NCI-H446 (cell line): ENCODE measurements at places on chromosomes 2 and 18.

GRCh38 chr2:157809212-157809611 lies 66.9 kb downstream of the ACVR1 start:
- DNase-seq = peak; percentile 16

DNA sequence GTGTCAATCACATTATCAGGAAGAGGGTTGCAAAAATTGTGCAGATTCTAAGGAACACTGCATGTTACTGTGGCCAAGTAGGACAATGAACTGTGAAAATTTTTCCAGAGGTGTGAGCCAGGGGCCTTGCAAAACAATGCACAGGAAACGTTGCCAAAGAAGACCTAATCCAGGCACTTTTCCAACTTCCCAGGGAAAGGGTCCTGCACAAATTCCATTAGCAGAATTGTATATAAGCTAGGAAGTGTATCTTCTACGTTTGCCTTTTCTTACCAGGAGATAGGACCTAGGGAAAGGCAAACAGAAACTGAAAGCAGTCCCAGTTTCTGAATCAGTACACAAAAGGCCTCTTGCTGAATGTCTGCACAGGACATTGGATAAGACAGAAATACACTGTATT lies 1888.3 kb upstream of the CELF4 start:
- no peak for DNase-seq

GRCh38 chr2:207695293-207695692 lies 16.1 kb upstream of the CCNYL1 start:
- no peak for DNase-seq

DNA sequence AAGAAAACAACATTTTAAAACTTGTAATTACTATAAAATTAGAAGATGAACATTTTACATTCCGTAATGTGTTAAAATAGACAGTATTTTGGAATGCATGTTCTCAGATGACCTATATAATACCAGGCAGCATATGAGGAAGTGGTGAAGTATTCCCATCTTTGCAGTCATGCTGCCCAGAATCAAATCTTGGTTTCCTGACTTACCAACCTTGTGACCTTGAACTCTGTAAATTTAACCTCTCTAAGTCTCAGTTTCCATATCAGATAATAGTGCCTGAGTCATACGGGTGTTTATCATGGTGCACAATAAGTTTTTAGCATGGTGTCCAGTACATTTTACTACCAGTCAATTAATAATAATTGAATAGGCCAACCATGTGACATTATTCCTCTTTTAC lies 7.3 kb upstream of the GALM start:
- no peak for DNase-seq

GRCh38 chr2:238077292-238077691 lies 16.5 kb downstream of the SCLY start:
- no peak for DNase-seq

GRCh38 chr2:191051825-191052778 lies 38.1 kb upstream of the STAT1 start:
- peak; percentile 10 for DNase-seq

DNA sequence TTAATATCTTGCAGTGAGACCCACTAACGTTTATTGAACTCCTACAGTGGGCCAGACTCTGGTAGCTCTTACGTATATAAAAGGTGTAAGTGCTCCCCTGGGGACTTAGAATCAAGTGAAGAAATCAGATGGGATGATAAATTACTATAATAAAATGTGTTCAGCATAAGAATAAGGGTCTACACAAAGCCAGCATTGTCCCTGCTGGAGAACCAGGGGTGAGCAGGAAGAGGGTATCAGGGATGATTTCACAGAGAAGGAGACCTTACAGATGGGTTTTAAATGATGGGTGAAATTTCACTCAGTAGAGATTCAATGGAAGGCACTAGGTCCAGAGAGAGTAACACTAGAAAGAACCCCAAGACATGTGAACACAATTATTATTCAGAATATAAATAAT lies 20.7 kb downstream of the NRXN1 start:
- DNase-seq = no peak

GRCh38 chr18:62044490-62045000 lies 142.3 kb downstream of the PIGN start:
- DNase-seq = no peak

DNA sequence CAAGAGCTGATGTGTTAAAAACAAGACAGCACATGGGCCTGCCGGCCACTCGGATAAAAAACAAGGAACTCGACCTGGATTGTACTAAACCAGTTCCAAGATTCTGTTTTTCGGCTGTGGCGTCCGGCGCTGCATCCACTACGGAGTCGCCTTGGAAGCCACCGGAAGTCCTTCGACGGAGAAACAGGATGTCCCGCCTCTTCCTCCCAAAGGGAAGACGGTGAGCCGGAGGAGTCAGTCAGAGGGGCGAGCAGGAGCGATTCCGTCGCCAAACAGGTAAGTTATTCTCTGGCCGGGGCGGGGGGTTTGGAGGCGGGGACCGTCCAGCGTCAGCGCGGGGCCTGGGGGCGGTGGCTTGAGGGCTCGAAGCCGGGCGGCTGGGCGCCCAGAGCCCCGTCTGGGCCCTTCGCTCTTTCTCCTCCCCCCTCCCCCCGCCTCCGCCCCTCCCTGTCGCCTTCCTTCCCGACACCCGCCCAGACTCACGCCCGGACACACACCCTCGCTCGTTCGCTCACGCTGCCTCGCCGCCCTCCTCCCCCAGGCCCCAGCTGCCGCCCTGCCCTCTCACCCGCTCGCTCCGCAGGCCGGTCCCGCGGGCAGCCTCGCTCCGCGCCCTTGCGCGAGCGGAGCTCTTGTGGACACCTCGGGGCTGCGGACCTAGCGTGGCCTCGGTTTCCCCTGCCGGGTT lies at the start of gene ZNF407:
Gene ZNF407, plus strand, starts transcription at position 209 of the 688 bp plus-strand sequence. CDS start 33,150 bp downstream, outside the sequence.
- peak; percentile 88 for DNase-seq

GRCh38 chr2:106140913-106141312 lies 53.2 kb downstream of the UXS1 start:
- DNase-seq = no peak

- DNase-seq = no peak
These were observed 33.8 kb downstream of the SMIM21 start for GRCh38 chr18:75393721-75394120.

GRCh38 chr2:170330881-170331280 lies 152.9 kb downstream of the MYO3B start:
- no peak for DNase-seq

DNA sequence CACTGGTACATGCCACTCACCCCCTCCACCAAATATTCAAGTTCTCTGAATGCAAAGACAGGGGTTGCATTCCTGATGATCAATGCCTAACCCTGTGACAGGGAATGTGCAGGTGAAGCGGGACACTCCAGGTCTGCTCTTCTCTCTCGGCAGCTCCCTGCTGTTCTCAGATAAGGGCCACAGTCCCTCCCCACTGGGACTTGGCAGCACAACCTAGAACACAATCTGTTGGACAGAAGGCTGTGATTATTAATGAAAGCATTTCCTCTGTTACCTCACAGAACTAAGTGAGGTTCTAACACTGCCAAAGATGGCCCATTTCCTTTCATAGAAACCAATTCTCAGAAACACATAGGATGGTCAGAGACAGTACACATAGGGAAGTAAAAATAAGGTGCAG lies 42.7 kb downstream of the VSNL1 start:
- peak; percentile 7 for DNase-seq

- no peak for DNase-seq
These were observed 13.8 kb upstream of the CCDC68 start for GRCh38 chr18:54973046-54973445.

DNA sequence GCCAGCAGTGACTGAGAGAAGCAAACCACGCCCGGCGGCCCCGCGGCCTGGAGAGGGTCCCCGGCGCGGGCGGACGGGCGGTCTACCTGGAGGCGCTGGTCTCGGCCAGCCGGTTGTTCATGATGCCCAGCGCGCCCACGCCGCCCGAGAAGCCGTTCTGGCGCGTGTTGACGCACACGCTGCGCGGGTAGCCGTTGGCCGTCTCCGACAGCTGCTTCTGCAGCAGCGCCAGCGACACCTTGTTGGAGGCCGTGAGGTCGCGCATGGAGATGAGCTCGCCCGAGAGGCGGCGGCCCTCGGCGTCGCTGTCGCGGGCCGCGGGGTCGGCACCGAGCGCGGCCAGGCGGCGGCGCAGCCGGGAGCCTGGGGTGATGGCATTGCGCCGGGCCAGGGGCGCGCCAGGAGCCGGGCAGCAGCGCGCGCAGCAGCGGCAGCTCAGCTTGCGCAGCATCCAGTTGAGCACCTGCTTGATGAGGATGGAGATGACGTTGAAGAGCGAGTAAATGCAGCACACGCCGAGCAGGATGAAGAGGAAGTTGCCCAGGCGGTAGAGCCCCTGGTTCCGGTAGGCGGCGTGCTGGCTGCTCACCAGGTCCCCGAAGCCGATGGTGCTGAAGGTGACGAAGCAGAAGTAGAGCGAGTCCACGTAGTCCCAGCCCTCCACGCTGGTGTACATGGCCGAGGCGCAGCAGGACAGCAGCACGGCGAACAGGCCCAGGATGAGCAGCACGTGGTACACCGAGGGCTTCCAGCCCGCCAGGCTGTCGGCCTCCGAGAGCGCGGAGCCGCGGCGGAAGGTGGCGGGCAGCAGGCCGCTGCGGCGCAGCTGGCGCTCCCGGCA lies 118.1 kb downstream of the MSH2 start:
- no peak for DNase-seq

GRCh38 chr18:70158992-70159717 lies 46.3 kb downstream of the RTTN start:
- no peak for DNase-seq

DNA sequence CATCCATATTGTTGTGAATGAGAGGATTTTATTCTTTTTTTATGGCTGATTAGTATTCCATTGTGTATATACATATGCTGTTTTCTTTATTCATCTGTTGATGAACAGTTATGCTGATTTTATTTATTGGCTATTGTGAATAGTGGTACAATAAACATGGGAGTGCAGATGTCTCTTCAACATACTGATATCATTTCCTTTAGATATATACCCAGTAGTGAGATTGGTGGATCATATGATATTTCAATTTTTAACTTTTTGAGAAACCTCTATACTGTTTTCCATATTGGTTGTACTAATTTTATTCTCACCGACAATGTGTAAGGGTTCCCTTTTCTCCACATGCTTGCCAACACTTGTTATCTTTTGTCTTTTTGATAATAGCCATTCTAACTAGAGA lies 144.5 kb downstream of the ADCYAP1 start:
- DNase-seq = no peak

- no peak for DNase-seq
These were observed 525.5 kb upstream of the CHAC2 start for GRCh38 chr2:53242090-53242489.

GRCh38 chr2:234964631-234965461 lies 13.0 kb downstream of the SH3BP4 start:
- no peak for DNase-seq

GRCh38 chr2:233211548-233211895 lies 40.0 kb upstream of the ATG16L1 start:
- no peak for DNase-seq

DNA sequence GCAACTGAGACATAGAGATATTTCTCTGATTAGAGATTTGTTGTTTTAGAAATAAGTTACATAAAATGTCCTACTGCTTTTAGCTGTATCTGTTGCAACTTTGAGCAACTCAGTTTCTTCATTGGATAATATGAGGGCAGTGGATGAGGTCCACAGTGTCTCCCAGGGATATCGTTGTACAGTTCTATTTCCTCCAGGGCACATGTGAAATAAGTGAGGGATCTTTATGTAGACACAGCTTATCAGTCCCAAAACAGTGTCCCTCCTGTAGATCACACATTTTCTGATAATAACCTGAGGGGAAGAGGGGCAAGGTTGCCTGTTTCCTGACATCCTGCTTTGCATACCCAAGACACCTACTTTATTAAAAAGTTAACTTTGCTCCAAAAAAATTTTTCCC lies 1231.2 kb upstream of the ZEB2 start:
- no peak for DNase-seq

DNA sequence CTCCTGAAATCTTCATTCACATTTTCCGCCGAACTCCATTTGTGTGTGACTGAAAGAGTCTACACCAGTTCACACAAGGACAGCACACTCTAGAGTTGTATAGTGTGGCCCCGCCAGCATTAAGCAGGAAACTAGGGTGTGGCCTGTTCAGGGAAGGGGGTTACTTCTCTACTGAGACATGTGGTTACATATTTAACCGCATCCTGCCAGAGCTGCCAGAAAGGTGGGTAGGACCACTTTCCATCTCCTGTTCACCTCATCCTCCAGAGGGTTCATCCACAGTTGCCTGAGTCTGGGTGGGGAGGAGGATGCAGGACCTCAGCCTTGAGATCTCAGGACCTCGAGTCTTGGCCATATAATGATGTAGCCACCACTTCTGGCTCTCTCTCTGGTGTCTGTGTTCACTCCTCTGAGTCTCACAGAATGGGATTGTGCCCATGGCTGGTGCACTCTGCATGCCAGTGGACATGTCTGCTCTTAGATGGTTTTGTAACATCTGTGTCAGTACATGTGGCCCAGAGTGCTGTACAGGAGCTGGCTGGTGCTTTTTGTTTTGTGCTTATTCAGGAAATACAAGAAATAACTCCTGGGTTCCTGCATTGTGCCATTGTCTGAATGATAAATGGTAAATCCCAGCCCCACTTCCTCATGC lies 7.7 kb upstream of the SP140L start:
- no peak for DNase-seq

DNA sequence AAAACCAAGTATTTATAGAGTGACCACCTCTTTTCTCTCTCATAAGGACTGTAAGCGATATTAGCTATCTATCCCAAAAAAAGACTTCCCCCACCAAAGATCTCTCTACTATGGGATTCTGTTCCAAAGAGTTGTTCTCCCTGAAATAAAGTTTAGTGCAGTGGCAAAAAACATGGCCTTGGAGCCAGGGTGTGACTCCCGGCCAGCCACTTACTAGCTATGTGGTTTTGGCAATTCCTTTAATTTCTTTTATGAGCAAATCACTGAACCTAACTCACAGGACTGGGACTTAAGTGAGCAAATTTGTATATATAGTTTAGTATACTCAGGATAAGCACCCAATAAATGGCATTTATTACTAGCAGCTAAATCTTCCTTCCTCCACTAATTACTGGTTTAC lies 42.6 kb downstream of the SESTD1 start:
- no peak for DNase-seq

GRCh38 chr18:23163786-23164533 lies 28.7 kb downstream of the CABLES1 start:
- DNase-seq = no peak

DNA sequence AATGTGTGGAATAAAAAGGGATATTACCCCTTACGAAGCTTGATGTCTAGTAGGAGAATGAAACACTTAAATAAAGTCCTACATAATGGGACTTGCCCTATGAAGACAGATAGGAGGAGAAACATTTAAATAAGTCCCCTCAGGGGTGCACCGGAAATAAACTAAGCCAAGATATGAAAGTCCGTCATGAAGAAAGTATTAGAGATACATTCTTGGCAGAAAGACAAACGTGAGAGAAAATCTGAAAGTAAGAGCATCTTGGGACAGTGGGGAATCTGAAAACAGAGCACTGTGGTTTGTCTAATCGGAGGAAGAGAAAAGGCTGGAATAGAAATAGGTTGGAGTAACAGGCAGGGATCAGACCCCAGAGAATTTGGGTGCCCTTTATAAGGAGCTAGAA lies 516.9 kb upstream of the DSEL start:
- DNase-seq = no peak

GRCh38 chr2:119741001-119741400 lies 18.7 kb upstream of the PTPN4 start:
- no peak for DNase-seq
